Cerebellar nuclear complex (tissue), 1 donor: ENCODE measurements at places on chromosomes 6 and 20.

- no peak for DNase-seq
These were observed 571 bp upstream of the EEF1A2 start for GRCh38 chr20:63499338-63499969.

- no peak for DNase-seq
These were observed 308.9 kb downstream of the HDGFL1 start for GRCh38 chr6:22878324-22878701.

DNA sequence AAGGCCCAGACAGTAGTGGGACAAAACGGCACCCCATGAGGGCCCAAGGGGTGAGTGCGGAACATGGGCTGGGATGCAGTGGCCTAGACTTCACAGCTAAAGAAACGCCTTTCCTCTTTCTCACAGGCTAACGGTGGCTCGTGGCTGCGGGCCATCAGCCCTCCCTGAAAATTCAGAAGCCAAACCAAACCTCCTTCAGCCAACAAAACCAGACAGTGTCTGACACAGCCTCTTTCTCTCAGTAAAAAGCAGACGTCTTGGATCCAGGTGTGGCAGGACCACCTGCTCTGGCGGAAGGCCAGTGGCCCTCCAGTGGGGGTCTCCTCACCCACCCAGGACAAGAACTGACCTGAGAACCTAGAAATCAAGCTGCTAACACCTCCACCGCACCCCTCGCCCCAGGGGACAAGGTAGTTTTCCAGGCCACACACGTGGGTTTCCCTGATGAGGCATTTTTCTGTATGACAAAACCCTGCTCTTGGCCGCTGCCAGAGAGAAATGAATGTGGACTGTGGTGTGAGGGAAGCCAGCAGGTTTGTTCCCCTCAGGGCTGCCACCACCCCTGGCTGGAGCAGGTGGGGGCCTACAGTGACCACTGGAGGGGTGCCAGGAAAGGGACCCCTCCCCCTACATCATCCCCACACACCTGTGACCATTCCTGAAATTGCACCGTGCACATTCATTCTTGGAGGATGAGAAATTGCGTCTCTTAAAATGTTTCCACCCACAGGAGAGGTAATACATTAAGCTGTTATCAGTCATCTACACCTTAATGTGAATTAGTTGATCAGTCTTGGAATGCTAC, 76.8 kb upstream of the PIM1 start:
- DNase-seq, result no peak

DNA sequence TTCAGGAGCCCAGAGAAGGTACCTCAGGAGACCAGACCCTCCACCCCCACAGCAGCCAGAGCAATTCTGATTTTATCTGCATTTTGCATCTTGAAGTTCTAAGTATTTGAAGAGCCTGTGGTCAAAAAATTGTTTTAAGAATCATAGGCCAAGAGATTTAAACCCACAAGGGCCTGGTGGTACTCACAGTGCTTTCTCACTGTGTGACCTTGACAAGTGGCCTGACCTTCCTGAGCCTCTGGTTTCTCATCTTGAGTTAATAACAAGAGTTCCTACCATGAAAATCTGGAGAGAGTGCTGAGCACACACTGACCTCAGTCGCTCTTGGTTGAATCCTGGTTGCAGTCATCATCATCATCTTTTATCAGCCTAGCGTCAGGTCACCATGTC, 45.4 kb upstream of the ID1 start:
- no peak for DNase-seq

DNA sequence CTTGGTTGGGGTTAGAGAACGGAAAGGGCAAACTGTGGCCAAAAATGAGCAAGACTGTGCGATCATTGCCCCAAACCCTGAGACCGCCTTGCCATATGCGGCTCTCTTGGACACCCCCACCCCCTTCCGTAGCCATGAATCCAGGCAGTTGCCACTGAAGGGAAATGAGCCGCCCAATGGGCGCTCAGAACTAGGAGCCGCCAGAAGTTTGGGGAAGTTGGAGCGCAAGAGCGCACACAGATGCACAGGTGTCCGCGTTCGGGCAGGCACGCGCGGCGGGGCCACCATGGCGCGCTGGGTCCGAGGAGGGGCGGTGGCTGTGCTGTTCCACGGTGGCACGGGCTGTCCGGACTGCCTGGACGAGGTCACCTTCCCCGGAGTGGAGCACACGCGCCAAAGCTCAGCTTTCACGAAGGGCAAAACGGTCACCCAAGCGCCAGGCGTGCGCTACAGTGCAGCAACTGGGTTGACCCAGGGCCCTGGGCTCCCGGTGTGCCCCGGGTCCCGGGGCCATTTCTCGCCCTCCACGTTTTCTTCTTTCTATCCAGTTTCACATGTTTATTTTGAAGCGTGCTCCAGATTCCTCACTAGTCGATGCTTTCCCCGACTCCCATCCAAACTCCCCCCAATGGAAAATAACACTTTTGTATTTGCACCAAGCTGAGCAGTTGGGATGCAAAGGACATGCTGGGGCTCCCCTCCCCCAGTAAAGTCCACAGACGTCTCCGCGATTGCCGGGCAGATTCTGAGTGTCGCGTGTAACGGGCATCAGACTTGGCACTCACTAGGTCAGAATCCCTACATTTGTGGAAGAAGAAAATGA, 906 bp upstream of the PDE10A start:
- no peak for DNase-seq

- no peak for DNase-seq
These were observed 890.3 kb downstream of the C6orf118 start for GRCh38 chr6:164419099-164419498.

DNA sequence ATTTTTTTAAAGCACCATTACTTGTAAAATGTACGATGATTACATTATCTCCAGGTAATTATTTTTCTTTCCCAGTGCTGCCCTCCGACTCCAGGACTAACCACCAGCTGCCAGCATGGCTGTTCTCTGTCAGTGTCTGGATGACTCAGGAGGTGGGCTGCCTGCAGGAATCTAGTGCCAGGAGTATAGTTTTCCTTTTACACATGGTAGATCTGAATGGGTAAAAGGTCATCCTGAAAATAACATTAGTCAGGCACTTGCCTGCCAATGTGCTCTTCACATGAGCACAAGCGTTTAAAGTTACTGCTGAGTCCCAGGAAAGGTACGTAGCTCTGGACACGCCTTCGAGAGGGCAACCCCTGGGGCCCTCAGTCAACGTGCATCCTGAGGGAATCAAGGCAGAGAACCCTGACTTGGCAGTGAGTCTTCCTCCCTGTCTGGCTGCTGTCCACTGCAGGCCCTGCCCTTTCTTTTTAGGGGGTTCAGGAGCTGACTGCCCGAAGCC, 2.4 kb downstream of the DYNLT1 start:
- DNase-seq, result no peak

GRCh38 chr20:15146948-15147347, 809.5 kb upstream of the FLRT3 start:
- no peak for DNase-seq

DNA sequence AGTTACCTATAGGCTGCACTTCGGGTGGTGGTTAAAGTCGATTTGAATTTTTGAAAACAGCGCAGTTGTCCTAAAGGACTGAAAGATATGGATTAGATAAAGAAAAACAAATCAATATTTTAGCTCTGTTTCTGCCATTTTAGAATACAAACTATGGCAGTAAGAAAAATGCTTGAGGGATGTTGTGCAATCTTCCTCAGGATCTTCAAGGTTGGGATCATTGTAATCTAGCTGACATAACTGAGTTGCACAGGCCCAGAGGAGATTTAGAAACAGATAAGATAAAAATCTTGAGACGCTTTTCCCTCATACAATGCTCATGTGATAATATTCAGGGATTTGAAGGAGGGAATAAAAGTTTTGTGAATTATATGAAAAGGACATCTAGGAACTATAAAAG, 926 bp downstream of the PEX3 start:
- DNase-seq, result no peak

- DNase-seq, result no peak
These were observed 122.8 kb upstream of the B3GAT2 start for GRCh38 chr6:71079677-71080076.

GRCh38 chr6:75374961-75375400, 90.4 kb upstream of the TMEM30A start:
- no peak for DNase-seq

DNA sequence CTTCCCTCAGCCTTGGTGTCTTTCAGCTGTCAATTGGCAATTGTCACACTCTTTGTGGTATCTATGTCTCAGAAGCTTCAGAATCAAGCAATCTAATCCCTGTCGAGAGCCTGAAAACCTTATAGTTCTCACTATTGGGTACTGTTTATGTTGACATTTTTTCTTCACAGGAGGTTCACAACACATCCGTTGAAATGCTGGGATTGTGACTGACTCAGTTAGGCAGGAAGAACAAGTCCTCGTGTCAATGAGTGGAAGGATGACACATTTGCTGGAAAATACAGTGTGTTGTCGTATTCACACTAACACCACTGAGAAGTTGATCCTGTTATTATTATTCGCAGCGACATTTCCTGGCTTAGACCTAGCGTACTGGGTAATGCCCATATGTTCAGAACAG, 163.9 kb upstream of the CITED2 start:
- no peak for DNase-seq

GRCh38 chr6:21360336-21360735, 233.2 kb upstream of the SOX4 start:
- DNase-seq, result no peak

DNA sequence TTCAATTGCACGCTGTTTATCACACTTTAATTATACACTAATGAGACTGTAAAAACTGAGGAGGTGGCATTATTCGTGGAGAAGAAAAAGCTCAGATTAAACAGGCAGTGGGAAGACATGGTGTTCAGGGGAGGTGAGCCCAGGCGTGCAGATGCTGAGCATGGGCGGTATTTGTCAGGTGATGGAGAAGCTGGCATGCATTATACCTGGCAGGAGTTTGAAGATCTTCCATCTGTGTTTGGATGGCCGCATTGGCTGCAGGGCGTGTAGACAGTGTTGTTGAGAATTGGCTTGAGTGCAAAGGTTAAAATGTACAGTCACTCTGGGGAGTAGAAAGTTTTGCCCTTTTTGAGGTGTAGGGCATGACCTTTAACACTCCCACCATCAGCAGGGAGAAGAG, 213.8 kb downstream of the ERMARD start:
- no peak for DNase-seq

DNA sequence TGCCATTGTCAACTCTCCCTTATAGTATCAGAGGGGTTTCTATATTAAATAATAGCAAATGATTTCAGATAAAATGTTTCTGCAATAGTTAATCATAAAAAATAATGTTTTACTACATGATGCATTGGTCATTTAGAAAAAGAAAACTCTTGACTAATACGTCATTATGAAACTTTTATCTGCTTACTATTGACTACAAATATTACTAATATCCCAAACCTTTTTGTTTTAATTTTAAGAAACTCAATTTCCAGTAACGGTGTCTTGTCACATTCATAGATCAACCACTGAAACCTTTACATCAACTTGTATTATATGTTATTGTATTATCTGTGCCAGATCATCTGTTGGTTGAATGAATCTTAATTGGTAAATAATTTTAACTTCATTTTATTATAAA, 482.9 kb upstream of the SLC35B3 start:
- DNase-seq, result no peak

- no peak for DNase-seq
These were observed 7.2 kb upstream of the MDGA1 start for GRCh38 chr6:37704923-37705238.

GRCh38 chr6:76992553-76992952, 470.7 kb downstream of the HTR1B start:
- DNase-seq, result no peak

- no peak for DNase-seq
These were observed 69.6 kb upstream of the SMIM28 start for GRCh38 chr6:138307816-138308730.
